ENCODE measurements at places on chromosomes 13 and 19. TPM values are rescaled to one million over a fixed set of nuclear protein-coding genes. Genes with fewer than 3 reads are reported as not detected.

Gene CCDC9
- total RNA-seq: 13.2 TPM

Gene ZNF835
- 0.44 TPM for total RNA-seq

Gene FLT3LG
- total RNA-seq: 2.5 TPM

Gene ZNF506
- total RNA-seq: 12.7 TPM

Gene ICAM1
- total RNA-seq: 4.8 TPM

Gene MIA
- 0.62 TPM for total RNA-seq

Gene DIRAS1
- total RNA-seq: 4.2 TPM

Gene UNC13A
- 0.44 TPM for total RNA-seq

Gene OR7C1
- not detected for total RNA-seq

Gene CYP2S1
- 0.22 TPM for total RNA-seq
